MV-4-11 (cell line): ENCODE measurements at places on chromosomes 6 and 20.

DNA sequence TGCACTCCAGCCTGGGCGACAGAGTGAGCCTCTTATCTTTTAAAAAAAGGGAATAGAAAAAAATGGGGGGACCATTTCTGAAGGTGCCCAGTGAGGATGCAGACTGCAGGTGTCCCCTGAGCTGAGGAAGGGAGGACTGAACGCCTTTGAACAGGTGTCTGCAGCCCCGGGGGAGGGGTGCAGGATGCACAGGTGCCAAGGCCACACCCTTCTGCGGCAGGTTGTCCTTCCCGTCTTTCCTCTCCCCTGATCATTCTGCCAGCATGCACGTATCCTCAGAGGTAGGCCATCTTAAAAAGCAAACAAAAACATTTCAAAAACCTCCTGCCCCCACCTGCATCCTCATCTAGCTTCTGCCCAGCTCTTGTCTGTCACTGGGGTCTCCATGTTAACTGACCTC is 101.3 kb downstream of the MTHFD1L start:
- no peak for DNase-seq

DNA sequence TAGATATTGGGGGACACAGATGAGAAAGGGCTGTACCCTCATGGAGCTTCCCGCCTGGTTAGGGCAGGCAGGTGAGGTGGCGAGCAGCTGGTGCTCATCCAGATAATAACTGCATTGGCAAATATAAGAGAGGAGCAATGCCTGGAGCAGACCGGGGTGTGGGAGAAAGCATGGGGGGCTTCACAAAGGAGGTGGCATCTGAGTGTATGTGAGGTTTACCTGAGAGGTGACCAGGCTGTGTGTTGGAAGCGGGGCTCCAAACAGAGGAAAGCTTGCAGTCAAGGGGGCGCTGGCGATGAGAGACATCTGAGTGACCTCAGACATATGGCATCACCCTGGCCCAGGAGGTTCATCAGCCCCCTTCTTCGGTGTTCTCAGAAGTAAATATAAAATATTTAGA is 72.1 kb upstream of the PMEPA1 start:
- DNase-seq = no peak

GRCh38 chr6:10140824-10141223 is 274.1 kb downstream of the TFAP2A start:
- no peak for DNase-seq

DNA sequence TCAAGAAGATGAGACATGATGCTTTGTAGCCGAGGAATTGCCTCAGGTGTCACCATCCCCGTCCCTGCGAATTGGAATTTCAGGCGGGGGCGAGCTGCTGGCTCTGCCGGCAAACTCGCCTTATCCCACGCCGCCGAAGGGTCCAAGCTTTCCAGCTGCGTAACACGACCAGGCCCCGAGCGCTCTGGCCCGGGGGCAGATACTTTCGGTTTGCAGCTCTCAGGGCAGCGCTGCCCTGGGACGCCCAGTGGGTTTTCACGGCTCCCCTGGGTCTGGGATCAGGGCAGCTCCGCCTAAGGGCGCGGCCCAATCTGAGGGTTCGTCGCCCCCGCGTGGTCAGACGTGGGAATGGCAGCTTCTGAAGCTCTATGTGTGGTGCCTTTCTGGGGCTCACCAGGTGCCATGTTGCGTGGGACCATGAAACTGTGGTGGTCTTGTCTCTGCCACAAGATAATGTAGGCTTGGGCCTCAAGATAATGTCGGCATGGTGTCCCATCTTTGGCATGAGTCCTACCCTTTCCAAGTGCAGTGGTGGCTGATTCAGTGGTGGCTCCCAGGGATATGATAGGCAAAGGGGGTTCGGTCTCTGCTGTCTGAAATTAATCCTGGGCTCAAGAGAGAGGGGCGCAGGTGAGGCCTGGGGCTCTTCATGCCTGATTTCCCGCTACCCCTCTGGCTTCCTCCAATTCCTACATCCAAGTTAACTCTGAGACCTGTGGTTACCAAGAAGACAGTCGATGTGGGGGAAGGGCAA is 21.0 kb downstream of the PIGT start:
- DNase-seq = peak; percentile 59

DNA sequence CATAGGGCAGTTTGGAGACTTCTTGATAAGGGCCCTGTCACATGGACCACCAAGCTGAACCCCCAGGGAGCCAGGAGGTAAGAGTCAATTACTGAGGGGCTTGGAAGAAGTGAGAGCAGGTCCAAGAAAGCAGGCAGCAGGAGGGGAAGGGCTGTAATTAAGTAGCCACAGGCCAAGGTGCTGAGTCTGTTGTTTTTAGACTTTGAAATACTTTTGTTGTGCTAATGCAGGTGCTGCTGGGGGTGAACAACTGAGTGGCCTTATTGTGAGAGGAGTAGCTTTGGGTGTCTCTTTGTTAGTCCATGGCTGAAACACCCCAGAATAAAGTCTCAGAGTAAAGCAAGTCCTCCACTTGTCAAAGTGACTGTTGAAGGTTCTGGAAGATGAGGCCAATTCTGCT is 267.0 kb upstream of the SUPT3H start:
- DNase-seq = no peak

DNA sequence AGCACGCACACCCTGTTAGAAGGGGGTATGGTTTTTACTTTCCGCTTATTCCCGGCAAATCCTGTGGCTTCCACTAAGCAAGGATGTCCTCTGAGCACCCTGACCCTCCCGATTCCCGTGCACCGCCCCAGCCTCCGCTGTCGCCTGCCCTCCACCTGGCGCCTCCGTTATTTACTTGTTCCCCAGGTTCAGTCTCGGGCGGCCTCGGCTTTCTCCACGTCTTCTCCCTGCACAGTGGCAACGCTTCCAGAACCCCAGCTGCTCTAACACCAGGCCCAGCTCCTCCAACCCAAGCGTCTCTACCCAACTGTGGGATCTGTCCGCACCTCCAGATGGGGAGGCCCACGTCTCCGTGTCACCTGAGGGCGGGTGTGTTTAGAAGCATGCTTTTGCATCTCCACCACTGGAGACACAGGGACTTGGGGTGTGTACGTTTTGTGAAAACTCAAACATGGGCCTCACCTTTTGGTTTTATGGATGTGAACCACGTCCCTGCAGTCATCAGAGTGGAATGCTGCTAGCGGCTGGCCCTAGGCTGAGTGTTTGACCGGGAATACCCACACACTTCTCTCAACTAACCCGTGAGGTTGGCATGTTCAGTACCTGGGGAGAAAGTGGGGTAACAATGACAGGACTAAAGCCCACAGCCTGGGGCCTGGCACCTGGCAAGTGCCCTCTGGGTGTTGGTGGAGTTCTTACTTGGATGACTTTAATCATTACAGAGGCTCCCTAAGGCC is 79.9 kb downstream of the THBS2 start:
- no peak for DNase-seq

- no peak for DNase-seq
Observed at GRCh38 chr6:90065173-90065572, 170.9 kb downstream of the GJA10 start.

- DNase-seq = no peak
Observed at GRCh38 chr6:43090559-43090956, 14.4 kb downstream of the PTK7 start.

- DNase-seq = no peak
Observed at GRCh38 chr6:129183187-129183591, 300.3 kb downstream of the LAMA2 start.

DNA sequence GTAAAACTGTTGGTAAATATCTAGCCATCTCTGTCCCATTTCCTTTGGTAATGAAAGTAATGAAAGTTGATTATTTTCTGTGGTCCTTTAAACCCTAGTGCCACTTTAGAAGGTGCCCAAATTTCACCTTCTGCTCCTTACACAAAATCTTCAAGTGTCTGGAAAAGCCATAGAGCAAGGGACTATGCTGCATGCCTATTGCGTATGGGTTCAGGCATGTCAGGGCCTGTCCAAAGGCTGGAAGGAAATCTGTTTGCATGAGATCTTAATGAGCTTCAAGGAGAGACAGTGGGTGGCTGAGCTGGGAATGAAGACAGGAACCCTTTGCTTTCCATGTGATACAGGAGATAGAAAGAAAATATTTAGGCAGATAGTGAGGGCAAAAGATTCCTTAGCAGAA is 66.6 kb upstream of the CCN6 start:
- DNase-seq = no peak
